AG04450 (cell line): ENCODE measurements at places on chromosomes 13 and 19. TPM values are rescaled to one million over a fixed set of nuclear protein-coding genes. Genes with fewer than 3 reads are reported as not detected.
A peak's percentile ranks its signal among the peaks of the same experiment; 100 is the strongest.

GRCh38 chr19:56071151-56071550, 49.9 kb downstream of the ZNF787 start:
- no peak for DNase-seq

DNA sequence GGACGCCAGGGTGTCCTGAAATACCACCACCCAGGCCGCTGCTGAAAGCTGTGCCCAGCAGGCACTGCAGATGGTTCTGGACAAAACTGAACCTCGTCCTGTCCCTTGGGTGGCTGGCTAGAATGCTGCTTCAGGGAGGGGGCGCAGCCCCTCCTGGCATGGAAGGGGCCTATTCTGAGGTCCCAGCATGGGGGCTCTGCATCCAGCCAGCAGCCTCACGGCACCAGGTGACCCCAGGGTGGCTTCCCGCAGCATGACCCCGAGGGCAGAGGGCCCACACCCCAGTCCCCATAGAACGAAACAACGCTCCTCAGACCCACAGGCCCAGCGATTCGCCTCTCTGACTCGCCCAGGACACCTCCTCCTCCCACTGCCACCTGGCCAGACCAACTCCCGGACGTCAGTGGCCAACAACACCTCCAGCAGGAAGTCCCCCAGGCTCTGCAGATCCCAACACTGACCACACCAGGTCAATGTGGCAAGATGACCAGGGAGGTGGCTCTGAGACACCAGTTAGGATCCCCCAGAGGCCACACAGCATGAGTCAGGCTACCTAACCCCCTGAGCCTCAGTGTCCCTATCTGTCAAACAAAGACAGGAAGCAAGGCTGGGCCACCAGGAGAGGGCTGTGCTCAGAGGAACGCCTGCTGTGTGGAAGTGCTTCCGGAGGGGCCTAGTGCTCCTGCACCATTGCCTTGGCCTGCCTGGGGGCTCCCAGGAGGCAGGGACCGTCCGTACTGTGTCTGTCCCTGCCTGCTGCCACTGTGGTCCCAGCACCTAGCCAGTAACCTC, 6.1 kb downstream of the MKNK2 start:
- no peak for DNase-seq

DNA sequence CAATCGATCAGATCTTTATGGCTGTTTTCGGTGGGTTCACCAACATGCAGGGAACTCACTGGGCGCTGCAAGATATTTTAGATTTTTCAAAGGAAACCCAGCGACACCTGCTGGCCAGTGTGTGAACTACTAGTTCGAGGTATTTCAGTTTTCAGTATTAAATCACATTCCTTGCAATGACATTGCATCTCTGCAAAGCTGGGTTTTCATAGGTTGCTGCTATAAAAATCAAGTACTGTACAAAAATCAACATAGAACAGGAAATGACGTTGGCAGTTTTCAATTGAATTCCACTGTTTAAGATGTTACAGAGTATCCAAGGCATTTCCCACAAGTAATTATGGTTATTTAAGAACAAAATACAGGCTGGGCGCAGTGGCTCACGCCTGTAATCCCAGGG, 17.6 kb downstream of the LIG1 start:
- peak; percentile 33 for DNase-seq

- no peak for DNase-seq
Observed at GRCh38 chr19:39413911-39414608, 1.6 kb downstream of the PLEKHG2 start.

The IGFL3 gene
- not detected in 2 replicates for polyA plus RNA-seq

- DNase-seq = no peak
Observed at GRCh38 chr19:35755550-35756376, 1.1 kb downstream of the HSPB6 start.

The ZNF222 gene
- polyA plus RNA-seq = 5.1 and 6.9 TPM in 2 replicates

The PRTN3 gene
- not detected in 2 replicates for polyA plus RNA-seq

GRCh38 chr13:110376120-110376519, 69.0 kb downstream of the COL4A2 start:
- no peak for DNase-seq

The CCDC70 gene
- not detected in 2 replicates for polyA plus RNA-seq

The CCDC194 gene
- not detected in 2 replicates for polyA plus RNA-seq

DNA sequence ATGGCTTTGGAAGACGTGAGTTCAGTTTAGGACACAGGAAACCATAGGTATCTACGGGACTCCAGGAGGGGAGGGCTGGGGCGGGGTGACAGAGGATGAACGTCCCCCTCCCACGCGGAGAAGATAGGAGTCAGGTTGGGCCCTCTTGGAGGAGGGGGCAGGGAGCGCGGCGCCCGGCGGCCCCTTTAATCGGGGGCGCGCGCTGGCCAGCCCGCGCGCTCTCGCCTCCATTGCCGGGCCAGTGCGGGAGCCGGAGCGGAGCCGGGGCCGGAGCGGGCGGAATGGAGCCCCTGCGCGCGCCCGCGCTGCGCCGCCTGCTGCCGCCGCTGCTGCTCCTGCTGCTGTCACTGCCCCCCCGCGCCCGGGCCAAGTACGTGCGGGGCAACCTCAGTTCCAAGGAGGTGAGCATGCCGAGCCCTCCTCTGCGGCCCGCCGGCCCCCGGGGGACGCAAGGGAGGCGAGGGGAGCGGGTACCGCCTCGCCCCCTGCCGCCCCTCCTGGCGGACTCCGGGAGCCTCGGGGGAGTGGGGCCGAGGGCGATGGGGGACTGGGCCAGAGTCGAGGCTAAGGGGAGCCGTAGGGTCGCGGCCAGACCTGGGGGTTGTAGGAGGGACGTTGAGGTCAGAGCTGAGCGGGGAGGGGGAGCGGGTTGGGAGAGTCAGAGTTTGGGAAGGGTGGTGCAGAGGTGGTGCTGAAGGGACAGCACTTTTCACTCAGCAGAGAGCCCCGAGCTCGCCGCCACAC, at the start of gene TMEM145:
Gene TMEM145 (plus strand): TSS at position 214 of the 744 bp plus-strand sequence. CDS start 68 bp downstream, at position 282.
- DNase-seq = no peak

DNA sequence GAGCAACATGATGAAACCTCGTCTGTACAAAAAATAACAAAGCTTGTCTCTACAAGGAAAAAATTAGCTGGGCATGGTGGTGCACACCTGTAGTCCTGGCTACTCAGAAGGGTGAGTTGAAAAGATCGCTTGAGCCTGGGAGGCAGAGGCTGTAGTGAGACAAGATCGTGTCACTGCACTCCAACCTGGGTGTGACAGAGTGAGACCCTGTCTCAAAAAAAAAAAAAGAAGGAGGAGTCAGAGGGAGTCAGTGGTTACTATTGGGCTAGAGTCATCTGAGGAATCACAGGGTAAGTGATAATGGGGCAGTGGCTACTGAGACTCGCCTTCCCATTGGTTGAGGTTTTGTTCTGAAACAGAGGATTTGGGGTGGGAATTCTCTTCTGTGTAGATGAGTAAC, 1.9 kb upstream of the GPI start:
- no peak for DNase-seq

DNA sequence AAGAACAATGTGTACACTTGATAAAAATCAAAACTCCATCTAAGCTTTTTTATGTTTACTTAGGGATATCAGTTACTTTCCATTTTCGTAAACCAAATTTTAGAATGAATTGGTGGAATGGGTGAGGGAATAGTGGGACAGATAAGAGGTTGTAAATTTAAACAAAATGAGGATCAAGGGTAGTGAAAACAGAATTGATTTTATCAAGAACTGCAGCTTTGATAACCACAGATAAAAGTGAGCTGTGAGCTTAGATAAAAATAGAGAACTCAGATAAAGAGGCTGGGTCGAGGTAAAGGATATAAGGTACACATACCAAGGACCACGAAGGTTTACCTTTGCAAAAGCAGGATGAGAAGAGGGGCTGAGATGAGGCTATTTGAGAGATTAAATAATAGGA, 813.2 kb upstream of the GPC6 start:
- DNase-seq = no peak

DNA sequence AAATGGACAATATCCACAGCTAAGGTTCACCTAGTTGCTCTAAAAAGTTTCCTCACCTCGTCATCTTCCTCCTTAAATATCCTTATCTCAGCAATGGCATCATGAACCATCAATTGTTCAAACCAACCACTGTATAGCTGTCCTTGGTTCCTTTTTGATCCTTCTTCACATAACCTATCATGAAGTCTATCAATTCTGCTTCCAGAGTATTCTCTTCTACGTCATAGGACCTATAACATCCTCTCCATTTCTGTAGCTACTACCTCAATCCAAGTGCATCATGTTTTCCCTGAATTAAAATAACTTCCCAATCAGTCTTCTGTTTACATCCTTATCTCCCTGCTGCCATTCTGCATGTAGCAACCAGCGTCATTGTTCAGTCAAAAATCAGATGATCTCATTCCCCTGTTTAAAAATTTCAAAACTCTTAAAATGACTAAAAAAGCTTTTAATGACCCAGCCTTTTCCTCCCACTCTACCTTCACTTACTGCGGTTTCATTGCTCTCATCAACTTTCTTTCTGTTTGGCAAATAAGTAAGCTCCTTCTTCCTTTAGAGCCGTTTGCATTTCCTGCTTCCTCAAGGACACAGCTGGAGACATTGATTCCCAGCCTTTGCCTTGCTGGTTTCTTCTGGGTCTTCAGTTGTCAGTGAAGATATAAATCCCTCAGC, 223.9 kb upstream of the MIR17HG start:
- DNase-seq = no peak

- DNase-seq = peak; percentile 96
Observed at GRCh38 chr13:19845758-19846157, 17.7 kb downstream of the ZMYM5 start.

GRCh38 chr13:30763786-30764413, 28.6 kb downstream of the ALOX5AP start:
- no peak for DNase-seq

The PDX1 gene
- not detected in 2 replicates for polyA plus RNA-seq

The MTMR6 gene
- polyA plus RNA-seq = 16.8 and 25.7 TPM in 2 replicates

The CD79A gene
- polyA plus RNA-seq = 0.20 and 0.36 TPM in 2 replicates

DNA sequence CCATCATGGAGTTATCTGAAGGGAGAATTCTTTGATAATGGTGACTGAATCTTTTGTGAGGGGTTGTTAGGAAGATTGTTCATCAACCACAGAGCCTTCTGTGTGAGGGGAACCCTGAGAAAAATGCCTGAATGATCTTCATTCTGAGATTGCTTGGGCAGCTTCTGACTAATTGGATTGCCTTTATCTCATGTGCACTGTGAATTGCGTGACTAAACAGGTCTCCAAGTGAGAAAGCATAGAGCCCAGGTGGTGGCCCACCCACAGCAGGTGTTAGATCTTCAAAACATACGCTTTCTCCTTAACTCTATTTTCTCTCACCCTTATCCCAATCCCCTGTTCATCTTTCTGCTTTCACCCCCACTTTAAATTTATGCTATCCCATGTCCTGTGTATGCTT, 58.3 kb downstream of the DOCK9 start:
- no peak for DNase-seq

GRCh38 chr13:71316792-71317363, 550.1 kb downstream of the DACH1 start:
- DNase-seq = no peak

- no peak for DNase-seq
Observed at GRCh38 chr13:35603593-35604285, 127.2 kb upstream of the MAB21L1 start.

DNA sequence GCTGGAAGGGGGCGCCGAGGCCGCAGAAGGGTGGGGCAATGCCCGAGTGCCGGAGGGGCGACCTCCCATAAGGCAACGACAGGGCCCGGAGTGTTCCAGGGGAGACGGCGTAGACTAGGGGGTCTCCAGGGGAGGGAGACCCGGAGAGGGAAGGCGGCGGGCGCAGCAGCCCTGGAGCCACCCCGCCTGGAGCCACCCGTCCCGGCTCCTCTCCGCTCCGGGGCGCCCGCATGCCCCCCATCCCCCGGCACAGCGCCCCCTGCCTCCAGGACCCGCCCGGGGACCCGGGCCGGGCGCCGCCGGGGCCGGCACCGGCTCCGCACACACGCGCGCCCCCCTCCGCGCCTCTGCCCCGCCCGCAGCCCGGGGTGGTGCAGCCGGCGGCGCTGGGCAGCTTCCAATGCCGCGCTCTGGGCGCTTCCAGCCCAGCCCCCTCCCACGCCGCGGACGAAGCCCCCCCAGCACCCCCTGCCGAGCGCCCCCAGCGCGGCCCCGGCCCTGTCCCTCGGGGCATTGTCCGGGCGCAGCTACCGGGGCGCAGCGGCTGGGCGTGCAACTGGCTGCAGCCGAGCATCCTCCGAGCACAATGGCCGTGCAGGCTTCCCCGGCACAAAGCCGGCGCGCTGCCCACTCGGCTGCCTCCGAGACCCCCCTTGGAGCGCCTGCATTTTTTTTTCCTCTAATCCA, 519 bp downstream of the PTPRS start:
- DNase-seq = no peak

The PSG1 gene
- polyA plus RNA-seq = 2.1 and 2.4 TPM in 2 replicates

The ADPRHL1 gene
- polyA plus RNA-seq = 0.35 and 0.41 TPM in 2 replicates

DNA sequence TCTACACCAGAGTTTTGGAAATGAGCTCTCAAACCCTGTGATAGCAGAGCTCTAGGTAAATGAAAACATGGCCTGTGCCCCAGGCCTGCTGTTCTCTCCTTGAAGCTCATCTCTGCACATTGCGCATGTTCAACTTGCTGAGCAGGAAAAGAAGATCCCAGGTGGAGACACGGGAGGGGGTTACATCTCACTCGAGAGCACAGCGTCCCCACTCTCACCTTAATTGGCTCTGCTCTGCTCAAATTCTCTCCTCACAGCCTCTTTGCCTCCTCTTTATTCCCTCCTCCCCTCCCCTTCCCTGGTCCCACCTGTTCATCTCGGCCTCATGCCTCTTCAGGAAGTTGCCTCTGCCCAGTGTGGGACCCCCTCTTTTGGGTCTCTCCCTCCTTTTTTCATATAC, 44.7 kb downstream of the RGCC start:
- DNase-seq = no peak

GRCh38 chr13:74966275-74966674, 515.7 kb downstream of the TBC1D4 start:
- no peak for DNase-seq

DNA sequence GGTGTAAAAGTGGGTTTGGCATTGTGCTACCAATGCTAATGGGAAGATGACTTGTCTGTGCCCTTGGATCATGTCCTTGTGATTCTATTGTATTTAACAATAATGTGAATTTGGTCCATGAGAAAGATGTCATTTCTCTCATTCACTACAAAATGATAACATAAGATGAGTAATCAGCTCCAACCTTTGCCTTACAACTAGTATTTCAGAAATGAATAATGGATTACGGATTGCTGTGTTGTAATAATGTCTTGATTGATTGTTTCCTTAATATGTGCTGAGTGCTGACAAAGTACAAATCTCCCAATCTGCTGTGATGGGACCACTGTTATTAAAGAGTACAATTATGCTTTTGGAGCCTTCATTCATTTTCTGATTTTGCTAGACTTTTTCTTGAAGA, 375.0 kb downstream of the PCDH9 start:
- DNase-seq = no peak

- no peak for DNase-seq
Observed at GRCh38 chr13:101567841-101568240, 115.4 kb downstream of the ITGBL1 start.

The FGF21 gene
- not detected in 2 replicates for polyA plus RNA-seq

DNA sequence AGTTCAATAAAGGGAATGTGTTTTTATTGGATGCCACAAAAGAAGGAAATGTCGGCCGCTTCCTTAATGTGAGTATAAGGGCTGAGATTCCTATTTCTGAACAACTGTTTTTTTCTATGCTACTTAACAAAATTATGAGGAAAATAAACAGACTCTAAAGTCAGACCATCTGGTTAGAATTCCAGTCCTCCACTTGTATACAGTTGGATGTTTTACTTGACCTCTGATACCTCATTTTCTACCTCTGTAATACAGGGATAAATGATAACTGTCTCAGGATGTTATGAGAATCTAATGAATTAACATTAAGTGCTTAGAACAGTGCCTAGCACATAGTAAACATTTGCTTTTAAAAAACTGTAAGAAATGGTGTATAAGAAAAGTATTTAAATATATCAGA, 7.2 kb upstream of the PHF11 start:
- no peak for DNase-seq

- no peak for DNase-seq
Observed at GRCh38 chr19:29371251-29372090, 154.3 kb upstream of the VSTM2B start.
